ENCODE measurements at places on chromosomes 12 and 14.

GRCh38 chr14:92173668-92174067 is 51.9 kb downstream of the CPSF2 start:
- no peaks in the 10 kb centered on the region for H3K36me3 ChIP-seq
- no peak overlapping the region for H3K27ac ChIP-seq
- DNase-seq: peak; percentile 37
- no peaks in the 10 kb centered on the region for H3K4me1 ChIP-seq

DNA sequence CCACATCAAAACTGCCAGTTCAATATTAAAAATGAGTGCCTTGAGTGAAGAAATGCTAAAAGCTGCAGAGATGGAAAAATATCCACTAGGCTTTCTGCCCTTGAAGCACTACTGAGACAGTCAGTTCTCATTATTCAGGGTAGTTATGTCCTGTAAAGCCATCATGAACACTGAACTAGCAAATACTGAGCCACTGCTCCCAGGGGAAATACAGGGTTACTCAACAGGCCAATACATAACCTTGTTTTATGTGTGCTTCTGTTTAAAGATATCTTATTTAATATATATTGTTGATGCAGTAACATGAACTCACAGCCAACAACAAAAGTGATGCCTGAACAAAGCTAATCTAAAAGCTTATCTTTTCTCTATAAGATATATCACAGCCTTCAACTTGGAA is 3.3 kb downstream of the RAD52 start:
- H3K27ac ChIP-seq: no peak overlapping the region
- DNase-seq: no peak
- H3K27me3 ChIP-seq: no peaks in the 10 kb centered on the region
- no peak overlapping the region for H3K4me3 ChIP-seq
- no peaks in the 10 kb centered on the region for H3K4me1 ChIP-seq

DNA sequence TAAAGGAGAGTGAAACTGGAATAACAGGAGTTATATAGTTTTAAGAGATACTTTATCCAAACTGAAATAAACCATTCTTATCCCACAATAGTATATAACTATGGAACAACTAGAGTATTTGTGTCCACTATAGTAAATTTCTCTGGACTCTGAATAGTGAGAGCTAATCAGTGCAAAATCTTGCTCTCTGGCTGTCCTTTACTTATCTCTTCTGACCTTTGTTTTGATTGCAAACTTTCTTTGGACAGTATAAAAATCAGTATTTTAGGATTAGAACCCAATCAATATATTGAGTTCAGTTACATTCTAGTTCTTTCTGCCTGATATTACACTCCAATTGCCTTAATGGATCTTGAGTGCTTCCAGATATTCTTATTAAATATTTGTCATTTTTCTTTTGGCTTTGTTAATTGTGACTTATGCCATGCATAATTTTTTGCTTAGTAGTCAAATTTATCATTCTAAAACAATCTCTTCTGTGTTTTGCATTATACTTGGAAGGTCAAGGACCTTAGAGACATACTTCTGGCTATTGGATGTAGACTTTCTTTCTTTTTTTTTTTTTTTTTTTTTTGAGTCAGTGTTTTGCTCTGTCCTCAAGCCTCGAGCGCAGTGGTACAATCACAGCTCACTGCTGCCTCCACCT is 89.9 kb upstream of the AMN1 start:
- H3K36me3 ChIP-seq: no peaks in the 10 kb centered on the region
- no peaks in the 10 kb centered on the region for H3K4me1 ChIP-seq
- no peak for DNase-seq
- no peak overlapping the region for H3K4me3 ChIP-seq
- no peaks in the 10 kb centered on the region for H3K27me3 ChIP-seq

DNA sequence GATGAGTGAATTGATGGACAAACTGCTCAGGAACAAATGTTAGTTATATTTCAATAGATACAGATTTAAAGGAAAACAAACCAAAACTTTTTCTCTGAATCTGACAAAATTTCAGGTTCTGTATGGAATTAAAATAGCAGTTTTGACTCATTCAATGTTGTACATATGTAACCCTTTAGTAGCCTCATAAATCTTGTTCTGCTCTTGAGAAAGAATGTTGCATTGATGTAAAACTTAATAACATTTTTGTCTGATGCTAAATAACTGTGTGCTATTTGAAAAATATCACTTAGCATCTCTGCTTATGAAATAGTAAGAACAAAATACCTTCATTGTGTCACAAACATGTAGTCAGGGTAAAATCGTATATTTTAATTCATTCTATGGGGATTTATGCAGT is 168.9 kb upstream of the NOVA1 start:
- no peaks in the 10 kb centered on the region for H3K36me3 ChIP-seq
- no peak overlapping the region for H3K27ac ChIP-seq
- H3K4me1 ChIP-seq: no peaks in the 10 kb centered on the region
- H3K4me3 ChIP-seq: no peak overlapping the region
- H3K27me3 ChIP-seq: no peaks in the 10 kb centered on the region
- DNase-seq: no peak

DNA sequence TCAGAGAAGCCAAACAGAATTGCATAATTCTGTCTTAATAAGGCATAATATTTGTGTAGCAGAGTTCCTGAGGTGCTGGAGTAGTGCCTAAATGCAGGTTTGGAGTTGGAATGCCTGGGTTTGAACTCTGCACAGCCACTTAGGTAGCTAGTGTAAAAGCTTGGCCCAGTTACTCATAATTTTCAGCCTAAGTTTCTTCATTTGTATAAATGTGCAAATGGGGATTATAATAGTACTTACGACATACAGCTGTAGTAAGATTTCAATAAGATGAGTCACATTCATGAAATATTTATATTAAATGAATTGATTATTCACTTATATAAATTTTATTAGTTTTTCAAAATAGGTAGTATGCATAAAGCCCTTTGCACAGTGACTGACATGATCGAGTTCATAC is 175.8 kb downstream of the DERA start:
- no peaks in the 10 kb centered on the region for H3K4me1 ChIP-seq
- H3K27me3 ChIP-seq: no peaks in the 10 kb centered on the region
- H3K27ac ChIP-seq: no peak overlapping the region
- H3K4me3 ChIP-seq: no peak overlapping the region

GRCh38 chr12:51819736-51820525 is 28.6 kb downstream of the FIGNL2 start:
- DNase-seq: no peak
- no peaks in the 10 kb centered on the region for H3K36me3 ChIP-seq
- H3K27me3 ChIP-seq: peaks cover 4% of the 10 kb centered on the region
- H3K27ac ChIP-seq: no peak overlapping the region

- H3K27ac ChIP-seq: no peak overlapping the region
- no peaks in the 10 kb centered on the region for H3K36me3 ChIP-seq
- H3K4me3 ChIP-seq: no peak overlapping the region
- DNase-seq: no peak
- H3K27me3 ChIP-seq: no peaks in the 10 kb centered on the region
- H3K4me1 ChIP-seq: no peaks in the 10 kb centered on the region
Measured at GRCh38 chr12:131139363-131140068, 185.8 kb downstream of the ADGRD1 start.

GRCh38 chr12:1457901-1458300 is 136.5 kb downstream of the FBXL14 start:
- H3K4me1 ChIP-seq: no peaks in the 10 kb centered on the region
- H3K27me3 ChIP-seq: no peaks in the 10 kb centered on the region
- no peak overlapping the region for H3K4me3 ChIP-seq
- no peak overlapping the region for H3K27ac ChIP-seq

DNA sequence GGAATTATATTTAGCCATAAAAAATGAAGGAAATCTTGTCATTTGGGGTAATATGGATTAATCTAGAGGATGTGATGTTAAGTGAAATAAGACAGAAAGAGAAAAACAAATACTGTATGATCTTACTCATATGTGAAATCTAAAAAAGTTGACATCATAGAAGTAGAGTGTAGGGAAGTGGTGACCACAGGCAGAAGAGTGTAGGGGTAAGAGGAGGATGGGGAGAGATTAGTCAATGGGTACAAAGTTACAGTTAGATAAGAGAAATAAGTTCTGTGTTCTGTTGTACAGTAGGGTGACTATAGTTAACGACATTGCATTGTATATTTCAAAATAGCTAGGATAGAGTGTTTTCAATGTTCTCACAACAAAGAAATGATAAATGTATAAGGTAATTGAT is 87.0 kb downstream of the TSHR start:
- no peak overlapping the region for H3K27ac ChIP-seq
- H3K4me1 ChIP-seq: no peaks in the 10 kb centered on the region
- no peaks in the 10 kb centered on the region for H3K27me3 ChIP-seq
- H3K36me3 ChIP-seq: no peaks in the 10 kb centered on the region
- DNase-seq: no peak

- no peaks in the 10 kb centered on the region for H3K27me3 ChIP-seq
- no peak overlapping the region for H3K4me3 ChIP-seq
- H3K27ac ChIP-seq: peak overlapping the region; percentile 13
- H3K4me1 ChIP-seq: peaks cover 18% of the 10 kb centered on the region
- no peaks in the 10 kb centered on the region for H3K36me3 ChIP-seq
Measured at GRCh38 chr12:6084261-6084968, 40.1 kb downstream of the VWF start.

DNA sequence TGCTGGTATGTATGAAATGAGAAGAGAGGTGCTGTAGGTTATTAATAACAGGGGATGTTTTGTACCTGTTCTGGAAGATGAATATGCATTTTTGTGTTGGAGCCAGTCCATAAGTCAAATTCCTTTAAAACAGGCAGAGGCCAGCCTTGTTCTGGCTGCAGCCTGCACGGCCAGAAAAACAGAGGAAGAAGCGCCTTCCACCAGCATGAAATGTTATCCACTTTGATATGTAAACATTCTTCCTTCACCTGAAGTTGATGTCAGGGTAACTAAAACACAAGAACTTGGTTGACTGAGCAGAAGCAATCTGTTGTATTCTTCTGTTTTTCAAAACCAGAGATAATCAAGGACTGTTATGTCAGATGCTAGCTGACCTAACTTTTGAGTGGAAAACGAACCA is 237.9 kb upstream of the PLEKHG7 start:
- no peak overlapping the region for H3K27ac ChIP-seq
- H3K4me1 ChIP-seq: peaks cover 3% of the 10 kb centered on the region
- H3K27me3 ChIP-seq: no peaks in the 10 kb centered on the region
- H3K36me3 ChIP-seq: no peaks in the 10 kb centered on the region
- no peak overlapping the region for H3K4me3 ChIP-seq

DNA sequence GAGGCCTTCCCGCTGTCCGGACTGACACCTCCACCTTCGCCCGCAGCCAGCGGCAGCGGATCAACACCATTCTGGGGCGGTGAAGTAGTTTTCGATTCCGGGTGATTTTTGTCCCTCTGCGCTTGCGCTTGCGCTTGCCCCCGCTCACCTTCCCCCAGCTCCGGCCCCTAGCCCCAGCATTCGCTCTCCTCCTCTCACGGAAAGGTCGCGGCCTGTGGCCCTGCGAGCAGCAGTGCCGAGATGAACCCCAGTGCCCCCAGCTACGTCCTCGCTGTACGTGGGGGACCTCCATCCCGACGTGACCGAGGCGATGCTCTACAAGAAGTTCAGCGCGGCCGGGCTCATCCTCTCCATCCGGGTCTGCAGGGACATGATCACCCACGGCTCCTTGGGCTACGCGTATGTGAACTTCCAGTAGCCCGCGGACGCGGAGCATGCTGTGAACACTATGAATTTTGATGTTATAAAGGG is 22.7 kb upstream of the SRGAP1 start:
- no peak overlapping the region for H3K27ac ChIP-seq
- no peaks in the 10 kb centered on the region for H3K4me1 ChIP-seq
- H3K36me3 ChIP-seq: no peaks in the 10 kb centered on the region
- H3K27me3 ChIP-seq: no peaks in the 10 kb centered on the region

DNA sequence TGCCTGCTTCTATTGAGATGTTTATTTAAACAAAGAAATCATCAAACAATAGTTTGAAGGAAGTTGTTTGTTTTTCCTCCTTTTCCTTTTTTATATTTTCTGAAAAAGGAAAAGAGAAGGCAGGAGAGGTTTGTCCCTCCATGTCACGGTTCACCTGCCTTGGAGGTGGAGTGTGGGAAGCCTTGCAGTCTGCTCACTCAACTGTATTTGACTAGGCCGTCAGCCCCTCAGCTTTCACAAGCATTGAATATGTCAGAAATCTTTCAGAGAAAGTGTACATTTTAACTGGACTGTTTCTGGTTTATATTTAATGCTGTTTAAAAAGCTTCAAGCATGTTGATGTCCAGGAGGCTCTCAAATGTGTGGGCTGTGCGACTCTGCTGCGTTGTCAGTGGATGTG is 370.4 kb downstream of the NPAS3 start:
- no peaks in the 10 kb centered on the region for H3K4me1 ChIP-seq
- no peaks in the 10 kb centered on the region for H3K36me3 ChIP-seq
- DNase-seq: no peak
- no peak overlapping the region for H3K27ac ChIP-seq
- H3K27me3 ChIP-seq: no peaks in the 10 kb centered on the region
- H3K4me3 ChIP-seq: no peak overlapping the region

DNA sequence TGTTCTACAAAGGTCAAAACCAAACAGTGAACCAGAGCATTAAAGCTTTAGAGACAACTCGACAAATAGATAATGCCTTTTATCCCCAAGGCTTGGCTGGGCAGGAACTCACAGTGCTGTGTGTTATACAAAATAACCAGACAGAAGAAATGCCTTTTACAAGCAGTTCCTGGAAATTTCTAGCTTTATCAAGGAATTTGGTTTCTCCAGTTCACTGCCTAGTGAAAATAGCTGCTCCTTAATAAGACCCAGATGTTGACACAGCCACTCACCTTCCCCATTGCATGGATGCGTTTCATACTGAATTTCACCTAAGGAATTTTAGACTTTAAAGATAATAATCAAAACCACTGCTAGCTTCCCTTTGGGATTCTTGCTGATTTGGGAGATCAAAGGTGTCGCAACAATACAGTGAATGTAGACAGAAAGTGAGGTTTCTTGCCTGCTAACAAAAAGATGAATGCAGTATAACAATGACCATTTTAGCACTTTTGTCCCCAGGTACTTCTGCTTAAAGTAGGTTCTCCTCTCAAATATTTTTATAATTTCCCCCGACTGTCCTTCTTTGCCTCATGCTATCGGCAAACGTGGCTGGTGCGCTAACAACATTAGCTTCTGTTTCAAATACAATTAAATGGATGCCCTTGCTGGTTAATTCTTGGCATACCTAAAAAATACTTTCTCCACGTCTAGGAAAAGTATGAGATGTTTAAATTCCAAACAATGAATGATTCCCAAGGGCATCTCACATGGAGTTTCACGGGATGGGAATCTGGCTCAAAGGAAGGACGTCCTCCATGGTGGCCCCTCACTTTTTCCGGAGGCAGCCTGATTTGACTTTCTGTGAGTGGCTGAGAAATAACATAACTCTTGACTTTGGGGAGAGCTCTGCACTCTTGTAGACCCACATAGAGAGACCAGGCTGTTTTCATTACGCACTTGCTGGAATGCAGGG is 162.4 kb downstream of the C12orf75 start:
- no peak for DNase-seq
- no peaks in the 10 kb centered on the region for H3K36me3 ChIP-seq
- no peaks in the 10 kb centered on the region for H3K27me3 ChIP-seq
- no peak overlapping the region for H3K4me3 ChIP-seq
- H3K27ac ChIP-seq: no peak overlapping the region

DNA sequence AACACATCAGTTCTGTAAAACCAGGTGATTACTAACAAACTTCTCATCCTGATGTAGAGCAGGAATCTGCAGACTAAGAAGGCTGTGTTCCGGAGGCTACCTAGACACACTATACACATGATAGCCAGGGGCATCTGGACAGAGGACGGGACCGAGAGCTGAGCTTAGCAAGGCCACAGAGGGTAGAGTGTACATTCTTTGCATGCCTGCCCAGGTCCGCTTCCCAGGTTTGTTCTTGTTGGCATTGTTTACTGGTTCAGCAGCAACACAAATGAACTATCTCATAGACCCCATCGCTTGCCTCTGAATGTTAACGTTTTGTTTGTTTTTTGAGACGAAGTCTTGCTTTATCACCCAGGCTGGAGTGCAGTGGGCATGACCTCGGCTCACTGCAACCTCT is 17.7 kb upstream of the TEAD4 start:
- no peaks in the 10 kb centered on the region for H3K4me1 ChIP-seq
- DNase-seq: no peak
- no peaks in the 10 kb centered on the region for H3K27me3 ChIP-seq
- H3K4me3 ChIP-seq: no peak overlapping the region
- peaks cover 4% of the 10 kb centered on the region for H3K36me3 ChIP-seq
- H3K27ac ChIP-seq: no peak overlapping the region

Measured in mesendoderm (in vitro differentiated cells).